ENCODE measurements at places on chromosomes 2 and 18. TPM values are rescaled to one million over a fixed set of nuclear protein-coding genes. Genes with fewer than 3 reads are reported as not detected.

DNA sequence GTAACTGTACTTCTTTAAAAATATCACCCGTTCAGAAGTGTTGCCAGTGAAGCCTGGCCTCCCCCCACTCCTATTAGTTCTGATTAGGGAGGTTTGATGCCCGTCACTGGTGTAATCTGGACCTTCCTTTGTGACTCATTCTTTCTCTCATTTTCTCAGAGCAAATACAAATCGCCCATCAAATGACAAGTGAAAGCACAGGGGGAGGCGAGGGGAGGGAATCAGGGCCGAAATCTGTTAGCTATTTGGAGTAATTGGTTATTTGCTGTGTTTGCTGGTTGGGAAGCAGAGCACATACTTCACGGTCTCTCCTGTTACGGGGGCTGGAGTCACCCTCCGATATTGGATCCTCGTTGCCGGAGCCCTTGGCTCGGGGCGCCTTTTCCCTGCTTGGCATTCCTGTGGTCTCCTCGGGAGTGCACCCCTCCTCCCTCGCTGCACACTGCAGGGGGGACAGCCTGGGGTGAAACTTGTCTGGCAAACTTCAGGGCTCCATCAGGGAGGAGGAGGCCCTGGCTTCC lies 178.1 kb downstream of the DYSF start:
- DNase-seq = no peak

- no peak for DNase-seq
These were observed 78.1 kb upstream of the KIF5C start for GRCh38 chr2:148796735-148797512.

DNA sequence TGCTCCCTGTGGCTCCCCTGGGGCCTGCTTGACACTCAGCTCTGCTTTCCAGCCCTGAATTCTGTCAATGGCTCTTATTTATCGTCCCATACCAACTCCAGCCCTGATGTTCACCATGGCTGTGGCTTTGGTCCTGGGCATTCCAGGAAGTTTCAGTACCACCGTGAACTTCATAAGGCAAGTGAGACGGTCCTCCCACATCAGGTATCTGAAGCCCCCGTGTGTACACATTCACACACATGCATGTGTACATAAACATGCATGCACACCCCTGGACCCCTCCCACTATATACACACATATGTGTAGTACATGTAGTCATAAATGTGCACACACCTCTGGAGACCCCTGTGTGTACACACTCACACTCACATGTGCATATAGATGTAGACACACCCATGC lies 43.3 kb upstream of the PUM2 start:
- no peak for DNase-seq

DNA sequence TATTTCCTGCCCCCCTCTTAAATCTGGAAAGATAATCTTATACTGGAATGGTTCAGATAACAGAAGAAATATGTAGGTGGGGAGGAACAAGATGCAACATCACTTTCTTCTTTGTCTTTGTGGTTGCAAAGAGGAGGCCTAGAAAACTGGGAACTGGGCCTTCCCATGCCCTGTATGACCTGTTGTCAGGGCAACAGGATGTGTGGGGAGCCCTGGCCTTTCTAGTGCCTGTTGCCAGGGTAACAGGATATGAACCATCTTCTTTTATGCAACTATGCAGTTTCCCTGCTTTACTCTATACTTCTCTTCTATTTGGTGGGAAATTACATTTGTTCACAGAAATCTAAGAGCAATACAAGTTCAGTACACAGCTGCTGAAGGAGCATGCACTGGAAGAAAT lies 79.8 kb upstream of the PDE1A start:
- DNase-seq = no peak

GRCh38 chr2:9982248-9982647 lies 30.8 kb downstream of the GRHL1 start:
- no peak for DNase-seq

DNA sequence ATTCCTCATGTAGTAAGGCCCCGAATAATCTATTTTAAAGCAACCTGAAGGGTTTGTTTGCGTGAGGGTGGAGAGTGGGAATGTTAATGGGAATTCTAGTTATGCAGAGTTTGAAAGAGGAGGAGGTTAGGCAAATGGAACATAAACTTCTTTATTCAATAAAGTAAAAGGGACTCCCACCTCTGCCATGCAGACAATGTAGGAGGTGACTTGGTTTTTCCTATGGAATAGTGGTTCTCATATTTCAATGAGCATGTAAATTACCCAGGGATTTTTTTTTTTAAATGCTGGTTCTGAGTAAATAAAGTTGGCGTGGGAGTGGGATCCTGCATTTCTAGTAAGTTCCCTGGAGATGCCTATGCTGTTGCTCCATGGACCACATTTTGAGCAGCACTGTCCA lies 367.9 kb downstream of the THSD7B start:
- DNase-seq = no peak

- DNase-seq = peak; percentile 56
These were observed 201.9 kb upstream of the SLC8A1 start for GRCh38 chr2:40653829-40654228.

DNA sequence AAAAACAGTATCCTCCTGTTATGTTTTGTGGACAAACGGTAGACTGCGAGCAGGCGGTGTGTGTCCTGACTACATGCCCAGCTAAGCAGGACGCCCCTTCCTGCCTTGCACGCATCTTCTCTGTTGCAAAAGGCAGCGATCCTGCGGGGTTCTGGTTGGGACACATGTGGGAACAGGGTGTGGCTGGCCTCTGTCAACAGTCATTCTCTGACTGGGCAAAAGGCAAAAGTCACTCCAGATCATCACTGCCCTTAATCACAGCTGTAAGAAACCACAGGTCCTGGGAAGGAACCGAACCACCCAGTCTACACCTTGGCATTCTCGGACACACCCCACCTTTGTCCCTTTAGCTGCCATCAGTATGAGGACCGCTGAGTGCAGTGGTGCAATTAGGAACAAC lies 44.3 kb upstream of the TMEM87B start:
- DNase-seq = no peak

- DNase-seq = peak; percentile 78
These were observed 38.3 kb downstream of the GCG start for GRCh38 chr2:162113776-162114168.

- DNase-seq = no peak
These were observed 15.5 kb upstream of the CFLAR start for GRCh38 chr2:201100497-201100896.

DNA sequence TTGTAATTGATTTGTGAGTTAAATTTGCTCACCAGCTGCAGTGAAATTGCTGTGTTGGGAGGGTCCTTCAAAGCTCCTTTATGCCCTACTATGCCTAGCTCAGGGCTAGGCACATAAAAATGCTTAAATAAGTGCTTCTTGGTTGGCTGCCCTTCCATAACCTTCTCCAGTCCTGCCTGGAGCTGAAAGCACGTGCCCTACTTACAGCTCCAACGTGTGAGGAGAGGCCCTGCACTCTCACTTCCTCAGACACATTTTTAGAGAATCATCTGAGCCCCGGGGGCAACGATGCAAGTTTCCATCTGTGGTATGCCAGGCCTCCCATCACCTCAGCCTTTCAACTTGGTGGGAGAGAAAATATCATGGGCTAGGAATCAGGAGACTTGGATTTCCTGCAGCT lies 202.7 kb downstream of the BCL11A start:
- no peak for DNase-seq

- peak; percentile 85 for DNase-seq
These were observed 92.3 kb upstream of the ALPP start for GRCh38 chr2:232286001-232286868.

DNA sequence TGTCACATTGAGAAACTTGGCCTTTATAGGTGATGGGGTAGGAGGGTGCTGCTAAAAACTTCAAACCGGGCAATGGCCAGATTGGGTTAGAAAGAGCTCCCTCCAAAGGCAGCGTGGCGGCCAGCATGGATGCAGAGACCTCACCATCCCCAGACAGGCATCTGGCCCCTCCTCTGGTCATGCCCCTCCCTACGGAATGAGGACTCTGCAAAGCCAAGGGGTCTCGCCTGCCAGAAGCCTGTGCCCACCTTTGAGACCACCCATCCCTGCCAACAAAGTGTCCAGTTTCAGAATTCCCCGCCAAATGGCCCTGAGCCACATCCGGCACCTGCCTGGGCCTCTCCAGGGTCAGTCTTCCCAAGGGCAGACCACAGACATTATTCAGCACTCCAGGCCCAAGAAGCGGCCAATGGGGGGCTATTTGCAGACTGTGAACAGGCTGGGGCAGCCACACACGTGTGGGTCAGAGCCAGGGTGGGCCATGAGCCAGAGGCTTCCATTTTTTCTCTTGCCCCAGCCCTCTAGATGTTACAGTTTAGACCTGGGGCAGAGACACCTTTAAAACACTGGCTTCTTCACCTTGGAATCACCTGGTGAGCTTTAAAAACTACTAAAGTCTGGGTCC lies 4.2 kb upstream of the ATP6V1B1 start:
- no peak for DNase-seq

GRCh38 chr2:164657129-164657528 lies 35.8 kb upstream of the GRB14 start:
- peak; percentile 90 for DNase-seq

DNA sequence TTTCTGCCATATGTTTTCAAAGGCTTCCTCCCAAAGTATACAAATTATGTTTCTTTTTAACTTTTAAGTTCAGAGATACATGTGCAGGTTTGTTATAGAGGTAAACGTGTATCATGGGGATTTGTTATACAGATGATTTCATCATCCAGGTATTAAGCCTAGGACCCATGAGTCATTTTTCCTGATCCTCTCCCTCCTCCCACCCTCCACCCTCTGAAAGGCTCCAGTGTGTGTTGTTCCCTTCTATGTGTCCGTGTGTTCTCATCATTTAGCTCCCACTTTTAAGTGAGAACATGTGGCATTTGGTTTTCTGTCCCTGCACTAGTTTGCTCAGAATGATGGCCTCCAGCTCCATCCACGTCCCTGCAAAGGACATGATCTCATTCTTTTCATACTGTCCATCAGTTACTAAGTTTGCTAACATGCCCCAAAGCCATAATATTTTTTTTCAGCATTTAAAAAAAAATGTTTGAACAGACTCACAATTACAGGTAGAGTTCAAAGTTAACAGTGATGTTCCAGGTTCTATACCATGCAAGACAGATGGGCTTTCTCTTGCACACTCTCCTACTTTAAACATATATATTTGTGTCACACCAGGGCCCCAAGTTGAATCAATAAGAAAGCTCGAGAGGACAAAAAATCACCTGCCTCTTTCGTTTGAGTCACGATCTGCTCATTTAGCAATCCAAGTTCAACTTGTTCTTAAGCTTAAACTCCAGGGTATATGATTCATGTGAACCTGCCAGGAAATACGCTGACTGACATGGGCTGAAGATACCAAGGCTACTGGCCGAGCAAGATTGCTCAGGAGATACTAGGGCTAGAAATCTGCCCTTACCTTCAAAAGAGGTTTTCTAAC lies 77.6 kb downstream of the AP1S3 start:
- peak; percentile 93 for DNase-seq

GRCh38 chr2:58893656-58894351 lies 652.7 kb upstream of the FANCL start:
- no peak for DNase-seq

DNA sequence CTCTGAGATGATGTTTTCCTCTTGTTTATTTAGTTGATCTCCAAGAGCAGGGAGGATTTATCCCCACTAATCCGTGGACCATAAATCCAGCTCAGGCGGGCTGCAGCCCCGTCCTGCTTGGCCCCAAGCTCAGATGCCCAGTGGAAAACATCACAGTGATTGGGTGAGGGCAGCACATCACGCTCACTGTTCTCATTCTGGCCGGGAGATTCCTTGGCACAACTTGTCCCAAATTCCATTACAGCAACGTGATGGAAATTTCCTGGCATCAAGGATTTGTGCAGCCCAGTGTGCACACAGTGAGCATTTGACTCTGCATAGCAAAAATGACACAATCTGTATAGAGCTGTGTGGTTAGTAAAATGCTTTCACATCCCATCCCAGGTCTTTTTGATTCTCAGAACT lies 96.8 kb downstream of the VAPA start:
- peak; percentile 80 for DNase-seq

- DNase-seq = no peak
These were observed 105.5 kb upstream of the DTNA start for GRCh38 chr18:34604591-34604990.

DNA sequence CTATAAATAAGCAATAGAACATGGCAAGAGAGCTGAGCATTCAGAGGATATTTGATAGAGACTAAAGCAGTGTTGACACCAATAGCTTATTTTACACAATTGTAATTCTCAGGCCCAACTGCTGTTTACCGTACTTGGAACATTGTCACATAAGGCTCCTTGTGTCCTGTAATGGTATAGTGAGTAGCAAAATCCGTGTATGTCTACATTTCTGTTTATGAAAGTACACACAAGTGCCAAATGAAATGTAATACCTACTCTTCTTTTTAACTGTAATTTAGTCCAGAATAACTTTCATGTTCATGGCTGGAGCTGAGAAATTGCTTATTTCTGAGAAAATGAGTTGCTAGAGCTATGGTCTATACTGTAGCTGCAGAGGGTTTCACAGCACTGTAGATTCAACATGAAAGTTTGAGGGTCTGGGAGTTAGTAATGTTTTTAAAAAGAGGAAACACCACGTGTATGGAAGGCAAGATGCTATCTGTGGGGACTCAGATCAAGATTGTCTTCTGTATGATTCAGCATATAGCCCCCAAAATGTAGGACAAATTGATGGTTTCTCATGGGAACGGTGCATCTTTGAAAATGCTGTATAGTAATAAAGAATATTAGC lies 110.2 kb upstream of the NOSTRIN start:
- no peak for DNase-seq

DNA sequence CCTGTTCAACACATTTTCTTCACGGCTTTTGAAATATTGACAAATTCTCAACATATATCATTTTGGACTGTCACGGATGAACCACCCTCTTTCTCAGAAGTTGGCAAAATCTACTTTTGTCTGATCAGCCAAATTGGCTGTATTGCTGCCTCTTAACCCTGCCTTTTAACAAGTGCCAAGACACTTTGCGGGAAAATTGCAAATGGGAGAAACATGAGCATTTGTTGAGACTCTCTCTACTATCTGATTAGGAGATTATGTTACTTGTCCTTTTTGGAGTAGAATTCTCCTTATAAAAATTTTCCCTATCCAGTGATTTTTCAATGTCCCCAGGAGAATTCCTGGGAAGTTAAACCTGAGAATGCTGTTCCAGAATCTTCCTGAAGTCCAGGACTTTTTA lies 256.2 kb upstream of the ZSWIM2 start:
- no peak for DNase-seq

- no peak for DNase-seq
These were observed 753.7 kb downstream of the DSC3 start for GRCh38 chr18:30288662-30289414.

- DNase-seq = peak; percentile 84
These were observed 175.4 kb downstream of the THADA start for GRCh38 chr2:43420389-43420801.

- DNase-seq = peak; percentile 37
These were observed 143.5 kb upstream of the MSH6 start for GRCh38 chr2:47639467-47639866.

The ITGB6 gene
- total RNA-seq = 113 TPM

The DLGAP1 gene
- not detected for total RNA-seq

The GCA gene
- 9.2 TPM for total RNA-seq

The COL4A4 gene
- 1.5 TPM for total RNA-seq

The CD226 gene
- 0.75 TPM for total RNA-seq

The ALLC gene
- not detected for total RNA-seq

The TUBA4B gene
- not detected for total RNA-seq

The ELOA2 gene
- not detected for total RNA-seq

The CRYBA2 gene
- not detected for total RNA-seq

The C1QL2 gene
- total RNA-seq = not detected

All from foreskin keratinocyte (primary cell).